Myocyte (in vitro differentiated cells): ENCODE measurements at places on chromosomes 7 and 10. TPM values are rescaled to one million over a fixed set of nuclear protein-coding genes. Genes with fewer than 3 reads are reported as not detected.
A peak's percentile ranks its signal among the peaks of the same experiment; 100 is the strongest.

GRCh38 chr10:64798297-64798696 is 1277.1 kb downstream of the REEP3 start:
- DNase-seq = no peak

- peak; percentile 69 for DNase-seq
These were observed 227.2 kb upstream of the GRB10 start for GRCh38 chr7:51009716-51010496.

DNA sequence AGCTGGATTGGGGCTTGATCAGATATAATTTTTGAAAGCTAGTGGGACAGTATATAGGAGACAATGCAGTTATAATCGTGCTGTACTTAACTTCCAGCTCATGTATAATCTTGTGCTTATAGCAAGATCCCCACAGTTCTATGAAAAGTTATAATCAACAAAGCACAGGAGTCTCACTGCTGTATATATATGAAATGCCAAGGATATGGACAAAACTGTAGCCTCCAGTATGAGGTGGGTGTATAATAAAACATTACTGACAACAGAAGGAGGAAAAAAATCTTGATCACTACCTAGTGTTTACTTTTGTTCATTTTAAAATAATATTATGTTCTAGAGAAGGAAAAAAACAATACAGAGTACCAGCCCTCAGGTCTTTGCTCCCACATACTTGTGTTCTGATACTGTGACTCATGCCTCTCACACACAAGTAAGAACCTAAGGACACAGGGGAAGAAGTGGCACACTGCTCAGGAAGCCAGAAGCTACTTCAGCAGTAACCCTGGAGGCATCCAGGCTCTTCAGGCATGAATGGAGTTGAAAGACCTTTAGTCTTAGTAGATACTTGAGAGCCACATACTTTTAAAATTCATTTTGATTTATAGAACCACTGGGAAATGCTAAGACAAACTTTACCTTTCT is 265.7 kb upstream of the IMMP2L start:
- DNase-seq = peak; percentile 15

DNA sequence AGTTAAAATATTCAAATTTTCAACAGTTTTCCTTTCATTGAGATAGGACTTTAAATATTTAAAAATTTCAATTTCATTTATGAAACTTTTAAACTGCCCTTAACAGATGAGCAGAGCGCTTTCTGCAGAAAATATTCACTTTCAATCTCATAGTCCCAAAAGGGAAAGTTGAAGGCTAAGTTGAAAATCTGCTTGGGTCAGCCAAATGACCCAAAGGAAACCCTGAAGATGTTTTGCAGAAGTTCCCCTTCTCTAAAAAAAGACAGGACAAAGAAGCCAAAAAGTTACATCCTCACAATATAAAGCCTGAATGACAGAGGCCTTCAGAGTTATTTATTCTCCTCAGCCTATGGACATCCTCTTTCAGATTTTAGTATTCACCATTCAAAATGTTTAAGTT is 17.6 kb upstream of the SCIN start:
- DNase-seq = no peak

DNA sequence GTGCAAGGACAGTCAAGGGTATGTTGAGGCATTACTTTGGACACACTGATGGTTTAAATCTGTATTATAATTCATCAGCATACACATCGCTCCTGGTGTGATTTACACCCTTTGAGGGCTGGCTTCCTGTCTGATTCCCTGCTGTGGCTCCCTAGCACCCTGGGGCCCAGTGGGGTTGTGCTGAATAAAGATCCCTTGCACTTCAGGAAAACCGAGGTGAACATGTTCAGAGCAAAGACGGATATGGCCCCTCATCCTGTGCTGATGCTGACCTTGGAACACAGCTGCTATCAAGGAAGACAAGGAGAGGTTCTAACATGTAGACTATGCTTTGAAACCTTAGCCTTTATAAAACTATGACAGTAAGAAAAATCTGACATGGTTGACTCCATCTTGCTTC is 84.6 kb upstream of the UNC5B start:
- no peak for DNase-seq

- no peak for DNase-seq
These were observed 6.7 kb upstream of the PAXIP1 start for GRCh38 chr7:155009570-155010157.

- DNase-seq = peak; percentile 76
These were observed 220.1 kb downstream of the TNS3 start for GRCh38 chr7:47361746-47362215.

DNA sequence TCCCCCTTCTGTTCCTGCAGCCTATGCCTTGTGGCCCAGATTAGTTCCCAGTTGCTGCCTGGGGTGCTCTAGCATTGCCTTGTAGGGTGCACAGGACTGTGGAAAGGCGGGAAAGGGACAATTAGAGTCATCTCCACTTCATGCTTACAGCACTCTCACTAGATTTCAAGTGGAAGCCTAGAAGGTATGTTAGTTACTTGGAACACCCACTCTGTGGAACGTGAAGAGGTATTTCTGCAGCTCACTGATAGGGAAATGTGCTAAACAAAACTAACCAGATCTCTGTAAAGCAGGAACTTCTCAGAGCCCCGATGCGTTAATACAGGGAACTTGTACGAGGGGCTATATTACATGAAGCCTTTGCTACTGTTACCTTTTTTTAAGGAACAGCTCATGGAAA is 19.4 kb downstream of the STMP1 start:
- no peak for DNase-seq

DNA sequence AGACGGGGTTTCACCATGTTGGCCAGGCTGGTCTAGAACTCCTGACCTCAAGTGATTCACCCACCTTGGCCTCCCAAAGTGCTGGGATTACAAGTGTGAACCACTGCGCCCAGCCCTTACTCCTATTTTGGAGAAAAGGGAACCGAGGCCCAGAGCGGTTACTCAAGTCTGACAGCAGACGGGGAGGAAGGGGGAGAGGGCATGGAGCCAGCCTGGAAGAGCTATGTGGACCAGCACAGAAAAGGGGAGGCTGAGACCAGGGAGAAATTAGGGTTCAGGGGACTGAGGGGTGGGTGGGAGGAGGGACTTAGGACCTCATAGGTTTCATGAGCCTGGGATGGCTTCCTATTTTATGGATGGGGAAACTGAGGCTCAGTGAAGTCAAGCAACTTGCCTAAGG is 1.5 kb downstream of the SFRP5 start:
- DNase-seq = no peak

DNA sequence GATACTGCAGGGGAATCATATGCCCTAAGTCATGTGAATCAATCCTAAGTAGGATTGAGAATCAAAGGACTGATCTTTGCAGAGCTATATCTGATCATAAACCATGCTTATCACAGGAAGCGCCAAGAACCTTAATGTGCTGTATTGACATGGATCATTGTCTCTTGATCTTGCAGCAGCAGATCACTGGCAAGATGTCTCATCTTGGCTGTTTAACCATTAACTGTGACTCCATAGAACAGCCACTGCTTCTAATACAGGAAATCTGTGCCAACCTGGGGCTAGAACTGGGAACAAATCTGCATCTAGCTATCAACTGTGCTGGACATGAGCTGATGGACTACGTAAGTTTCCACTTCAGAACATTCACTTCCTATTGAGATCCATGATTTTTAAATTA is 21.6 kb downstream of the ENO4 start:
- no peak for DNase-seq

DNA sequence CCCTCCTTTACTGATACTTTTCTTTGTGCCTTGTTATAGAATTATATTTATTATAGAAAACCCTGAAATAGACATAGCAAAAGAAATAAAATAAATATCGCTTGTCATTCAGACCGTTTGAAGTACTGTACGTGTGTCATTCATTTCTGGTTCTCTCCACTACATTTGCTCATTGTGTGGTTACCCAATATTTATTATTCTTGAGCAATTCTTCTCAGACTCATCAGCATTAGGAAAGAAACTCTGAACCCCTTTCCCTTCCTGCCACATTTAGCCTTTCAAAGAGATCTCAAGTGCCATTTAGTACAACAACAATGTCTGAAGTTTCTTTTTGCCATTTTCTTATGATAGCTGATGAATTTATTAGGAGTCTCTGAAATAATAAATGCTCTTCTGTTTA is 154.1 kb downstream of the KIAA1217 start:
- DNase-seq = no peak

GRCh38 chr7:35253710-35254495 is at the start of gene TBX20:
TBX20 (minus strand) TSS chr7:35254100; CDS start chr7:35253620, 480 bp downstream.
- DNase-seq = no peak

- DNase-seq = no peak
These were observed 34.7 kb downstream of the SPDYE6 start for GRCh38 chr7:102321351-102322201.

The INMT gene
- 3.7 and 5.4 TPM in 2 replicates for total RNA-seq

The GPR85 gene
- total RNA-seq = 7.5 and 12.6 TPM in 2 replicates

The NRF1 gene
- total RNA-seq = 14.2 and 15.1 TPM in 2 replicates

The PRKAR2B gene
- total RNA-seq = 0.08 TPM in 1 of 2 replicates, not detected in the other

The ADAM12 gene
- 14.4 and 15.5 TPM in 2 replicates for total RNA-seq
